ENCODE measurements at places on chromosomes 13 and 19.

GRCh38 chr19:16069813-16070365, 6.4 kb upstream of the TPM4 start:
- DNase-seq = no peak

- no peak for DNase-seq
Observed at GRCh38 chr13:112376050-112376681, at the start of gene SPACA7. TSS of gene SPACA7 (plus strand) at chr13:112376355. CDS start at chr13:112376386, 31 bp downstream.

- DNase-seq = no peak
Observed at GRCh38 chr19:8209462-8210378, 550 bp downstream of the CERS4 start.

- DNase-seq = no peak
Observed at GRCh38 chr13:41311406-41312175, 524 bp downstream of the NAA16 start.

DNA sequence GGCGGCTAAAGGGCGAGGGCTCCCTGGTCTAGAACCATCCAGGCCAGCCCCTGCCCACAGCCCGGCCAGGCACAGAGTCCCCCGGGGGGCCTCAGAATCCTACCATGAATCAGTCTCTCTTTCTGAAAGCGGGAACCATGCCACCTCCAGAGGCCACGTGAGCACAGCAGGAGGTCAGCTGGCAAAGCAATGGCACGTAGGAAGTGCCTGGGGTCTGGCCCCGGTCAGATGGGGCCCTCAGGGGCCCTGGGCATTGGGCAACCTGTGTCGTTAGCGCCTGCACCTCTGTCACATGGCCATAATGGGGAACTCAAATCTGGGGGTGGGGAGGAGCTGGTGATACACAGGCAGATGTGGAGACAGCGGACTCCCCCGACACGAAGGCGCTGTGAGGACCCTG, 8.8 kb downstream of the MFSD12 start:
- DNase-seq = no peak

- DNase-seq = no peak
Observed at GRCh38 chr13:64029343-64030093, 2613.9 kb upstream of the PCDH20 start.

DNA sequence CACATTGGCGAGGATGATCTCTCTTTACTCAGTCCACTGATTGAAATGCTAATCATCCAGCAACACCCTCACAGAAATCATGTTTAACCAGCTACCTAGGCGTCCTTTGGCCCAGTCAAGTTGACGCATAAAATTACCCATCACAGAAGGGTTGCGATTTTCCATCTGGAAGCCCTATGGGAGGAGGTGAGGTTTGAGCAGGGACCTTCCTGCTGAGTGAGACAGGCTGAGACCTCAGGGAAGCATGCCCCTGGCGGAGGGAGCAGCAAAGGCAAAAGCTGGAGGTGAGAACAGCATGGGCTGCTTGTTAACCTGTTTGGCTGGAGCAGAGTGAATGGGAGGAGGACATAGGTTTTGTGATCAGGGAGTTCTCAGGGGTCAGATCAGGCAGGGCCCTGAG, 7.3 kb downstream of the TTC9B start:
- DNase-seq = no peak

- no peak for DNase-seq
Observed at GRCh38 chr19:51029718-51030117, 3.3 kb upstream of the KLK11 start.

GRCh38 chr13:89057274-89057673, 1386.1 kb downstream of the SLITRK5 start:
- no peak for DNase-seq

- DNase-seq = no peak
Observed at GRCh38 chr13:40432018-40432978, 234.1 kb downstream of the FOXO1 start.

DNA sequence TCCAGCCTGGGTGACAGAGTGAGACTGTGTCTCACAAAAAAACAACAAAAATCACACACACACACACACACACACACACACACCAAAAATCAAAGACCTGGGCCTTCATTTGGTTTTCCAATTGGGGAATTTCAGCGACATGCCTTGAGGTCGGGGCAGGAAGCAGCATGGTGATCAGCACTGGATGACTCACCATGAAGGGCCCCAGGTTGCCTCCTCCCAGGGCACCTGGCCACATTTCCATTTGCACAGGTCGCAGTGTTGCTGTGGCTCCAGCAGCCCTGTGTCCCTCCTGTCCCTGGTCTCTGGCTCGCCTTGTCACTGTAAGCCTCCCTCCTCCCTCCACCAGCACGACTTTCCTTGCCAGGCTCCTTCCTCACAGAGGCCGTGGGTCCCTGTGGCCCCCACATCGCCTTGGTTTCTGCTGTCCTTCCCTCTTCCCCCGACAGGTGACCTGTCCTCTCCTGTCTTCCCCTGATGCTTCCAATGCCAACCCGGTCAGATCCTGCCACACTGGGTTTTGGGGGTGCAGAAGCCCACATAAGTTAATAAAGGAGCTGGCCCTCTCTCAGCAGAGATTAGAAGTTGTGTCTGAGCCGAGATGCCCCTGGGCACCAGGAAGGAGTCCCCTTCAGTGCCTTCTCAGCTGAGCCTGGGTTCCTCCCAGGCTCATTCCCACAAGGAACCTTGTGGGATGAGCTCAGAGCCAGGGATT, 66.7 kb downstream of the GPR12 start:
- no peak for DNase-seq

DNA sequence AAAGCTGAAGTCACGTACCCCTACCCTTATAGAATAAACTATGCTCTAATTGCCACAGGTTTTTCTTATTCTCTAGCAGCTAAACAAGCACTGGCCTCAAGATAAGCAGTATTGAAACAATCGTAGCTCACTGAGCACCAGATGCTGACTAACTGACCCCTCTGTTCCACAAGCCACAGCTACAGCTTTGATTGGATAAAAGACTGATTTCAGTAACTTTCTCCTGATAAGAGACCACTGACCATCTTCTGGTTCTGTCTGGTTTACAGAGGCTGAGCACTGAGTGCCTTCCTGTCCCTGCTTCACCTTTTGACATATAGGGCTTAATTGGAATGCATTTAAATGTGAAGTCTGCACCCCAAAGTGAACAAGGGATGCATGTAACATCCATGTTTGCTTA, 8.4 kb upstream of the RAP2A start:
- no peak for DNase-seq

- DNase-seq = no peak
Observed at GRCh38 chr13:82224806-82225205, 1657.5 kb downstream of the SLITRK1 start.

DNA sequence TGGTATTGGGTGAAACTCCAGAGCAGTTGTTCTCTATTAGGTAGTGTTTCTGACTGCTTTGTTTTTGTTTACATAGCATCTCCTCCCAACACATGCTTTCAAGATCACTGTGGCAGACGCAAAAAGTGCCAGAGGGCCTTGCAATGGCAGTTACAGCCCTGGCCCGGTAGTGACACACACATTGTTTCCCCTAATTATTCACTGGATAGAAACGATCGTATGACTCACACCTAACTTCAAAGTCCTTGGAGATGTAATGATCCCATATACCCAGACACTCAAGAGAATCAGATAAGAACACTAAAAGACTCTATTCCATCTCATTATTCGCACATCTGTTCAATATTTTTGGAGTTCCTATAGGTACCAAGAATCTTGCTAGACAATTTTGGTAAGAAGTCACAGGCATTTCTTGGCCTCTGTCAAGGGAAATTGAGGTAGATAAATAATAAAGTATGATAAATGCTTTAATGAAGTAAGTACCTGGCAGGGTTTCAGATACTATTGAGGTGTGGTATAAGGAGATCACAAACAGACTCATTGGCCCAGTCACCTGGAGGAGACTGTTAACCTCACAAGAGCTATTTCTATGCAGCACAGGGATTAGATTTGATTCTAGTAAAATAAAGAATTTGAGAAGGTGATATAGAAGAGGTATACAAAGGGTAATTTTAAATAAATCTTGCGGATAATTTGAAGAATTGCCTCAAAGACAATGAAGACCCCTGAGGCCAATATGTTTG, 485.3 kb downstream of the SLITRK6 start:
- no peak for DNase-seq

DNA sequence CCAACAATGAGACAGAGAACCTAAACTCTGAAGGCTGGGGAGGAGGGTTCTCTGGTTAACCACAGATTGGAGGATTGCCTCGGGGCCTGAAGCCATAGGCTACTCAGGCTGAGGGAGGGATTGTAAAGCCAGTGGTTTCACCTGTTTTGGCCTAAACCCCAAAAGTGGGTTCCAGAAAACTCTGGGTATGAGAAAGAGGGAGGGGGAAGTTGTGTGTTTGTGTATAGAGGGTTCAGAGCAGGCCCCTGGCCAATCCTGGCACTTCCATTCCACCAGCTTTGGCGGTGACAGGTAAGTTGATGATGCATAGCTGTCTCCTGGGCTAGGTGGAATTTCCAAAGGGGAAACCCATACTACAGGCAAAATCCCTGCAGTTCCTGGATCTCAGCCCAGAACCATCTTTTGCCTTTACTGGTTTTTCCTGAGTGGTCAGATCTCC, 13.5 kb upstream of the CCDC97 start:
- DNase-seq = no peak

DNA sequence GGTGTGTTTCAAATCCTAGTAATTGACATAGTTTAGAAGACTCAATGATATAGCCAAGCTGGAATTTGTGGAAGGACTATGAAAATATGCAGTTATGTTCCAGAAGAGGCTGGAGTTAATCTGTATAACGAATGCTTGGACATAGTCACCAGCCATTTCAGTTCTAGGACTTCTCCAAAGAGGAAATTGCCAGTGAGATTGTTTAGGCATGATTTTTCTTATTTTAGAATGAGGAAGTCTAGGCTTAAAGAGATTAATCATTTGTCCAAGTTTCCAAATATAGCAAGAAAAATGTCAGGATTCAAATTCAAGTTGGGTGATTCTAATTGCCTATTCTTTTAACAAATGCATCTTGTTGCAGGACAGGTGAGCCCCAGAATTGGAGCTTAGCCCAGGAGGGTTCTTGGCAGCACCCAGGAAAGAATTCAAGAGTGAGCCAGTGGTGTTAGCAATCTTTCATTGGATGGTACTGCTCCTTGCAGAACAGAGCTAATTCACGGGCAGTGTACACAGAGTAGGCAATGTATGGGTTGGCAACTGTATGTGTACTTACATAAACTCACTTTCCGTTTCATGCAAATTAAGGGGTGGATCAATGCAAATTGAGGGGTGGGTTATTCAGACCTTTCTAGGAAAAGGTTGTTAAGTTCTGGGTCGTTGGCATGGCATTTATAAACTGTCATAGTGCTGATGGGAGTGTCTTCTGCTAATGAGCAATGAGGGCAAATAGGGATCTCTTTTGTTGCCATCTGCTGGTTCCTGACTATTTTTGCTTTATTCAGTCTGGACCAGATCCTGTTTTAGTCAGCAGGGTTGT, 763.1 kb upstream of the SLITRK1 start:
- no peak for DNase-seq

Measured in right atrium auricular region (tissue), 2 donors.